Muscle of back (tissue), 13 donors: ENCODE measurements at places on chromosomes 6 and 20.

DNA sequence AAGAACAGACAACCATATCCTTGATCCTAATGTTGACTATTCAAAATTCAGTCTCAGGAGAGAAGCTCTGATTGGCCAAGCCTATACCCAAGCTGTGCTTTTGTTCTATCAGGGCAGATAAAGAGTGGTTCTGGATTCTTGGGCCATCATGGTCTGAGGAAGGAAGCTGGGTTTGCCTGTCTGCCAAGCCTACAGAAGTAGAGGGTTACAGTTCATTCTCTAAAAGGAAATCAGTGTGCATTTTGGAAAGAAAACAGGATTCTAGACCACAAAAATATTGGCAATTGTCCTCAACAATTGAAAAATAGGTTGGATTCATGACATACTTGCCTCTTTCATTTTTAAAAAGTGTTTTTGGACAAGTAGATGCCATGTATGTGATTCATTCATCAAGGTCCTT is 145.4 kb upstream of the BMP2 start:
- no peak for DNase-seq

GRCh38 chr20:7911586-7912330 is 28.5 kb downstream of the HAO1 start:
- no peak for DNase-seq

DNA sequence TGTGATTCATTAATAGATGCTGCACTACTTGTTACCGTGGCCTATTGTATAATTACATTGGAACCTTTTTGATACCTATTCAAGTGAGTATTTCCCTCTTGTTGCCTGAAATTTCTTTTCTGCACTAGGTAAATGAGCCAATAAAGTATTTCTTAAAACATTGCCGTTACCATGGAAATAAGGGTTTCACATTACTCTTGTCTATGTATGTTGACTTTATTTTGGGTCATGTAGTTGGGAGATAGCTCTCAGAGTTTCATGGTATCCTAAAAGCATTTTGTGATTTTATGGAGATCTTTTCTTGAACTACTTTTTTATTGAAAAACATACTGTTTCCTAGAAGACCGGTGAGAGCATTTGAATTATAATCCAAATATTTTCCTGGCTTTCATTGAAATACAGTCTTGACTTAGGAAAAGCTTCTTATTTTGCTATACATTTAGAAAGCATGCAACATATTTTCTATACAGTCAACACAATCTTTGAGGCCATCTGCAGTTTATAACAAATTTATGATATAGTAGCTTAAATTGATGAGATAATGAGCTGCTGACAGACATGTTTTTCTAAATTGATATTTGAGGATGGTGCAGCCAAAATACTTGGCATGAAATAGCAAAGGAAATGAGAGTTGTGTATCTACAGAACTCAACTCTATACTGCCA is 650.4 kb downstream of the RFPL4B start:
- DNase-seq = no peak

DNA sequence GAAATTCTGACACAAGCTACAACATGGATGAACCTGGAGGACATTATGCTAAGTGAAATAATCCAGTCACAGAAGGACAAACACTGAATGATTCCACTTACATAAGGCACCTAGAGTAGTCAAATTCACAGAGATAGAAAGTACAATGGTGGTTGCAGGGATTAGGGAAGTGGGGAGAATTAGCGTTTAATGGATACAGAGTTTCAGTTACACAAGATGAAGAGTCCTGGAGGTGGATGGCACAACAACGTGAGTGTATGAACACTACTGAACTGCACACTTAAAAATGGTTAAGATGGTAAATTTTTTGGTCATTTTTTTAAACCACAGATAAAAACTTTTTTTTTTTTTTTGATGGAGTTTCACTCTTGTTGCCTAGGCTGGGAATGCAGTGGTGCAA is 24.7 kb downstream of the MOCS3 start:
- no peak for DNase-seq

DNA sequence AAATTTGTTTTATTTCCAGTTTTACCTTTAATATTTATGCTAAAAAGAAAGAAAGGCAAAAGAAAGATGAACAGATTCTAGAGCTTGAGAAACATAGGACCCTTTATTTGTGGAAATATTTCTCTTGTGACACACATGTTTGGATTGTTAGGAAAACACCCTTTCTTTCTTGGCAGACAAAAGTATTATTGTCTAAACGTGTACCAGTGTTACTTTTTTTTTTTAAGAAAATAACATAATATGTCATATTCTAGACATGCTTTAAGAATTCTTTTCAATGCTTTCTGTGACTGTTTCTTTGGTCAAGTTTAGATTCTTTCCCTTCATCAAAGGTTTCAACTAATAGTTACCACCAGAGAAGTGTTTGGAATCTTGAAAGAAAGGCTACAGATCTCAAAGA is 183.4 kb upstream of the CNR1 start:
- DNase-seq = no peak
